ENCODE measurements at places on chromosomes 1 and 21.

DNA sequence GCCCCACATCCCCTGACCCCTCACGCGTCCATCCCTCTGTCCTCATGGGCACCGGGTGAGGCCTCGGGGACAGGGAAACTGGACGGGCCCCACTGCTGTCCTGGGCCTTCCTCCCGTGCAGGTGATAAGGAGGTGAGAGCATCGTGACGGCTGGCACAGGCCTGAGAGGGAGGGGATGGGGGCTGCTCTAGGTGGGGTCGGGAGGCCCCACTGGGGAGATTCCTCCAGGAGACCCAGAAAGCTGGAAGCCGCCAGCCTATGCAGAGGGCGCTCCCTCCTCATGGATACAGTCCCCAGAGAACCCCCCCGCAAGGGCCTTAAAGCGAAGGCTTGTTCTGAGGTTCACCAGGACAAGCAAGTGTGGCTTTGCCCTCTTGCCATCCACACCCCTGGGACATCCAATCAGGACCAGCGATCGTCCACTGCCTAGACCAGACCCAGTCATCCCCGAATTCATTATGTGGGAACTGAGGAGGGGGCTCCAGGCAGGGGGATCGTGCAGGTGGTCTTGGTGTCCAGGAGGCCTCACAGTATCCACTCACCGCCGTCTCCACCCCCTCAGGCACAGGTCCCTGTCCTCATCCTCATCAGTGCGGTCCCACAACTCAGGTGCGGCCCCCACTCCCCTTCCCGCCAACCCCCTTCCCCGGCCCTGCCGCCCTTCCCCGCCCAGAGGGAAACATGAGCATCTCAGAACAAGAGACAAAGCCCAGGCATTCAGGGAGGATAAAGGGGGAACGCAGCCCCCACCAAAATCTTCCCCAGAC, 45.3 kb upstream of the COL18A1 start:
- no peak for DNase-seq

GRCh38 chr21:39675590-39675989, 62.9 kb downstream of the B3GALT5 start:
- no peak for DNase-seq

DNA sequence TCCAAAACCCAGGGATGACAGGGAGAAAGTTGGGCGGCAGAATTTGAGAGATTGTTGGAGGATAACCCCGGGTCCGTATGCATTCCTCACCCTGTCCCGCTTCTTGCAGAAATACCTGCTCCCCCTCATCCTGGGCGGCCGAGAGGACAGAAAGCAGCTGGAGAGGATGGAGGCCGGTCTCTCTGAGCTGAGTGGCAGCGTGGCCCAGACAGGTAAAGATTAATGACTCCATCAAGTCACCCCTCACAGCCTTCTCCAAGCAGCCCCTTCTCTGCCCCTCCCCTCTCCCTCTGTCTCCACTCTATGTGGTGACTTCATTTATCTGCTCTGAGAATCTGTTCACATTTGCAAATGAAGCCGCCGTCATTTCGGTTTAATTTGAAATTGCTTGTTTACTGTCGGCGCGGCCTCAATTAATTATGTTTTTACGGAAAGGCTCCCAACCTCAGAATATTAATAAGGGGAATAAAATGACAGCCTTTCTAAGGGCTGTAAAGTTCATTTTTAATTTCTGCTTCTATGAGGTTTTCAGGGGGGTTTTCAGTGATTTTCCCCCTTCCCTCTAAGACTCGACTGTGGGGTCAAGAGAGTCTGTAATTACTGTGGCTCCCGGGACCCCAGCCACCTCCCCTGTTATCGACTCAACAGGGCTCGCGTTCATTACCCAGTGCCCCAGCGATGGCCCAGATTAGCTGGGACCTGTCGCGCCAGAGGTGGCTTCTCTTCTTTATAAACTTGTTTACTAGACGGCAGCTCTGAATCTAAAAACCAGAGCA, 148.3 kb downstream of the PEX14 start:
- DNase-seq: no peak

- no peak for DNase-seq
Observed at GRCh38 chr1:205375835-205376545, 19.3 kb upstream of the KLHDC8A start.

DNA sequence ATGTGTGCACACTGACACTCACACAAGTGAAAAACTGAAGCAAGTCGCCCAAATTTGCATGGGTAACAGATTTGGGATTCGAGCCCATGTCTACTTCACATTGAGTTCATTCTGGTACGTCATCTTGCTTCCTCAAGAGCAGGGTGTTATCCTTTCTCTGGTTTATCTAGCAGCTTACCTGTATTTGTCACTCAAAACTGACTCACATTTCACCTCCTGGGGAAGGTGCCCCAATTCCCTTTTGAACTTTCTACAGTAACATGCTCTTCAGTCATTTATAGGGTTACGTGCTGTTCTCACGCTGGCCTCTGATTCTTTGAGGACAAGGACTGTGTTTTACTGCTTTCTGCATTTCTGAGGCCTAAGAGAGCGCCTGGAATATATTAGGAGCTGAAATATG, 162.8 kb downstream of the PDE4B start:
- no peak for DNase-seq

DNA sequence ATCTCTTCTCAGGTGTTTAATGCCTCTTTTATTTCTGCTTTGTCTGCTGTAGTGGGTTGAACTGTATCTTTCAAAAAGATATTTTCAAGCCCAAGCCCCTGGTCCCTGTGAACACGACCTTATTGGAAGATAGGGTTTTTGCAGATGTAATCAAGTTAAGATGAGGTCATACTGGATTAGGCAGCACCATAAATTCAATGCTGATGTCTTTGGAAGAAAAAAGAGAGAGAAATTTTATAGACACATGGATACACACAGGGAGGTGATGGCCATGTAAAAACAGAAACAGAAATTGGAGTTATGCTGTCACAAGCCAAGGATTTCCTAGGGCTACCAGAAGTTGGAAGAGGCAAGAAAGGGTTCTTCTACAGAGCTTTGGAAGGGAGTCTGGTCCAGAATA, 301.4 kb downstream of the KCTD3 start:
- no peak for DNase-seq

DNA sequence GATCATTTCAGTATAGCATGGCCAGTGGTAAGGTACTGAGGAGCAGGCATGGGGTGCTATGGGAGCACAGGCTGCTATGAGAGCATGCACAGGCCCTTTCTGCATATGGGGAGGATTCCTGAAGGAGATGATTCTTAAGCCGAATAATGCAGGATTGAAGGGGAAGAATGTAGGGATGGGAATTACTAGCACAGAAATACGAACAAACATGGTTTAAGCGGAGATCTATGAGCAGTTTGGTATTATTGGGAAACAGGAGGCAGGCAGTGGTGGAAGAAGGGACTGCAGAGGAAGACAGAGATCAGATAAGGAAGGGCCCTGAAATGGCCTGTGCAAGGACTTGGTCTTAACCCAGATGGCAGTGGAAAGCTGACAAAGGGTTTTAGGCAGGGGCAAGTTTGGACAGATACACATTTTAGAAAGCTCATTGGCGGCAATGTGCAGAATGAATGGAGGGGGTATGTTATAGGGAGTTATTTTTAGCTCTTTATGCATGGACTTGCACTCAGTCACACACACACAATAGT, 1.7 kb downstream of the OSCP1 start:
- DNase-seq: no peak

- no peak for DNase-seq
Observed at GRCh38 chr1:47578026-47578720, 140.3 kb downstream of the FOXD2 start.

DNA sequence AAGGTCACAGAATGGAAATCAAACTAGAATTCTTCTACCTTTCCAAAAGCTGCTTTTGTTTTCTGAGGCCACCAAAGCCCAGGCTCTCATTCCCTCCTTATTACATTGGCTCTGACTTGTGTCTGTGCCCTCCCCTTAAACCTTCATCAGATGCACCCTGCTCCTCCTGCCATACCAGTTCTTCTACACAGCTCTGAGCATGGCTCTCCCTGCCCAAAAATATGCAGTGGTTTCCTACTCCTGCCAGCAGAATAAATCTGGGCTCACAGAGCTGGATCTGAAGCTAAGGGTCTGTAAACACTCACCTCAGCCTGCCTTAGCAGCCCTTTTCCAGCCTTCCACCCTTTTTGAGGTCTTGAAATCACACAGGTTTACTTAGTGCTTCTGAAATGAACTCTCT, 55.0 kb downstream of the TTC3 start:
- no peak for DNase-seq

DNA sequence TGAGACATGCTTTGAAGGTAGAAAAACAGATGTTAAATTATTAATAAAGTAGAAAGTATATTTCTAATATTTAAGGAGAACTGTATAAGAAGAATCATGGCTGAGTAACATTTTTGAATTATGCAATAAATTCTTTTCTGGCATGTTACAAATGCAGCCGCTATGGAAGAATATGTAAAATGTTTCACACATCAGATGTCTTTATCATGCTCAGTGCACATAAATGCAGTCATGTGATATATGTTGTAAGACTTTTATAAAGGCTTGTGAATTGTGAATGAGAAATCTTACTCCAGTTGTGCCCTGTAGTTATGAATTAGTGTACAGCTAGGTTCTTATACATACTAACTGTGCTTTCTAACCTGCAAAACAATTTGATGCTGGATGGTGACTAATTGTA, 53.5 kb downstream of the LRRC8B start:
- no peak for DNase-seq

Measured in NCI-H1417 treated with DMSO at 0.1 percent for 48 hours (cell line).